Fibroblast of skin of scalp (primary cell): ENCODE measurements at places on chromosomes 16 and 17.

GRCh38 chr16:23290189-23291062 lies 11.7 kb upstream of the SCNN1B start:
- no peak for DNase-seq

GRCh38 chr16:70795296-70795912 lies 5.6 kb downstream of the VAC14 start:
- no peak for DNase-seq

DNA sequence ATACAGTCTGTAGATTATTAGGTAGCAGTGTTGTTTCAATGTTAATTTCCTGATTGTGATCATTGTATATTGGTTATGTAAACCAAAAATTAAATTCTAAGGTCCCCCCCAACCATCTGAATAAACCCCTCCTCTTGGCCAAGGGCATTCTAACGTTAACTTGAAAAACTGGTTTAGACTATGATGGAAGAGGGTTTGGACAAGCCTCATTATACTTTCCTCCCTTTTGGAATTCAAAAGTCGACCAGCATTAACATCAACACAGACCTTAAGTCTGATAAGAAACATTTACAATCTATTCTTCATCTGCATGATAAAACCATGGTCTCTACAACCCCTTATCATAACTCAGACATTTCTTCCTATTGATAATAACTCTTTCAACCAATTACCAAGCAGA lies 20.6 kb upstream of the KIFC3 start:
- no peak for DNase-seq

DNA sequence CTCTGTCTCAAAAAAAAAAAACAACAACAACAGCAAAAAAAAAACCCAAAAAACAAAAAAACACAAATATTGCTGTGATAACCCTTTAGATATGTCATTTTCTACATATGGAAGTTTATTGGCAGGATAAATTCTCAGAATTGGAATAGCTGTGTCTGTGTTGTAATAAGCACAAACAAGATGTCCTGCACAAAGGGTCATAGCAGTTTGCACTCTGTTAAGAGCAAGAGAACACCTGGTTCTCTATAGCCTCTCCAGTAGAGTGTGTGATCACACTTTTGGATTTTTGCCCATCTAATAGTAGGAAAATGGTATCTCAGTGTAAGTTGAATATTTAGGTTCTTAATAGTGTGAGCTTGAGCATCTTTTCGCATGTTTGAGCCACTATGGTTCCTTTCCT lies 60.4 kb downstream of the USP43 start:
- no peak for DNase-seq

DNA sequence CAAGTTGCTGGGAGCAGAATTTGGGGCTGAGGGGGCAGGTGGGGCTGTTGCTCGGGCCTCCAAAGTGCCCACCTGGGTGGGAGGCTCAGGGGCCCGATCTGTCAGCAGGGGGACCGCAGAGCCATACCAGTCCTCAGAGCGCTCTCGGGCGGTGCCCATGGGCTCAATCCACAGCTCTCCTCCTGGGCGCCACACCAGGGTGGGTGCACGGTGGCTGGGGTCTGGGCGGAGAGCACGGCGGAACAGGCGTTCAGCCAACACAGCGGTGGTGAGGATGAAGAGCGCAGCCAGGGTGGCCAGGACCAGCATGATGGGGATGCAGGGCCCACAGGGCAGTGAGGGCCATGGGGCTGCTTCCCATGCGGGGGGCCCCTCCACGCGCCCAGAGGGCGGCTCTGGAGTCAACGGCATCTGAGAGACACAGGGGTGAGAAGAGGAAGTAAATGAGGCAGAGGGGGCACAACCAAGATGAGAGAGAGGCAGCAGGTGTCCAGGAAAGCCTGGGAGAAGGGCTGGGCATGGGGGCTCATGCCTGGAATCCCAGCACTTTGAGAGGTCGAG lies 1.2 kb downstream of the C16orf54 start:
- no peak for DNase-seq

DNA sequence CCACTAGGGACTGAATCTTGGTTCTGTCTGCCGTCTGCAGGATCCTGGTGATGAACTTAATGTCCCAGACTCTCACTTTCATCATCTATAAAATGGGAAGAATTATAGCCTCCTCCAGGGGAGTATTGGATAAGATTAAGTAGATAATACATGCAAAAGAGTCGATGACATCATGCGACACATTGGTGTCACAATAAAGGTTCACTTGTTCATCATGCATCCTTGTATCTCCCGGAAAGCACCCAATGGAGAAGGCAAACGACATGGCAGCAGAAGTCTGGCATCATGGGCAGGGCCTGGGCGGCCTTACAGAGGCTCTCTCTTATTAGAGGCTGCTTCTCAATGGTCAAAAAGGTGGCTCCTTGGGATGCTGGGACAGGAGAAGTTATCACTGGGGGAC lies 35.1 kb upstream of the CD300E start:
- DNase-seq: no peak

DNA sequence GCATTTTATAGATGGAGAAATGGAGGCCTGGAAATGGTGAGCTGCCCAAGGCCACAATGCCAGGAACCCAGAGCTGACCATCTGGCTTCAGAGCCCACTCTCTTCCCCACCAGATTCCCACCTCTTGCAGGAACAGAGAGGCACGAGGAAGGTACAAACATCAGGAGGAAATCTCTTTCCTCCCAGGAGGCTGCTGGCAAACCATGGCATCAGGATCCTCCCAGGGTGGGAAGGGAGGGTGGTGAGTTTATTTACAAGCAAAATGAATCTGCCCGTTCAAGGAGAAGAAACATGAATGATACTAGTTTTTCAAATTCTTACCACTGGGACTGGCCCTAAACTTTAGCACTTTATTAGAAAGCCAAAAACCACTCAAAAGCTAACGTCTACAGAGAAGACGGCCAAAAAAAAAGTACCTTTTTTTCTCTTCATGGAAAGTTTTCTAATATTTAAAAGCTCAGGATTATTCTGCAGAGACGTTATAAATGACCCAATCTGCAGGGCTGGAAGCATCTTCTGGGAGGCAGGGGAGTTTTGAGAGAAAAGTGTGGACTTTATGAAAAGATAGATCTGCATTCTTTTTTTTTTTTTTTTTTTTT lies 79.1 kb downstream of the NXN start:
- DNase-seq: no peak

DNA sequence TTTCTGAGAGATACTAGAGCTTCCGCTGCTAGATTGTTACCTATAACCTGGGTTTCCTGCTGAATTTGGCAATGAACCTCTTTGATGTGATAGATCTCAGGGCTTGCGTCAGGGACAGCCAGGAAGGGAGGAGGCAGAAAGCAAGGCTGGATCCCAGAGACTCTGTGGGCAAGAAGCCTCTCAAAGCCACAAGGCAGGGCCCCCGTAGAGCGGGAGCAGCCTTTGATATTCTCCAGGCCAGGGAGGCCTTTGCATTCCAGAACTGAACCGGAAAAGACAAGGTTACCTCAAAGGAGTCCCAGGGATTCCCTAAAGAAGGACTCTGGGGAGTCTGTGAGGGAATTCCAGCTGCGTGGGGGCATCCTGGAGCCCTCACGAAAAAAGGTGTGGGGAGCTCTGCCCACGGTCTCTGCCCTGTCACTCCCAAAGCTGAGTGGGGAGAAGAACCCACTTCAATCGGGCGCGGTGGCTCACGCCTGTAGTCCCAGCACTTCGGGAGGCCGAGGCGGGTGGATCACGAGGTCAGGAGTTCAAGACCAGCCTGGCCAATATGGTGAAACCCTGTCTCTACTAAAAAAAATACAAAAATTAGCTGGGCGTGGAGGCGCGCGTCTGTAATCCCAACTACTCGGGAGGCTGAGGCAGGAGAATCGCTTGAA lies 14.3 kb upstream of the SCIMP start:
- peak; percentile 9 for DNase-seq

DNA sequence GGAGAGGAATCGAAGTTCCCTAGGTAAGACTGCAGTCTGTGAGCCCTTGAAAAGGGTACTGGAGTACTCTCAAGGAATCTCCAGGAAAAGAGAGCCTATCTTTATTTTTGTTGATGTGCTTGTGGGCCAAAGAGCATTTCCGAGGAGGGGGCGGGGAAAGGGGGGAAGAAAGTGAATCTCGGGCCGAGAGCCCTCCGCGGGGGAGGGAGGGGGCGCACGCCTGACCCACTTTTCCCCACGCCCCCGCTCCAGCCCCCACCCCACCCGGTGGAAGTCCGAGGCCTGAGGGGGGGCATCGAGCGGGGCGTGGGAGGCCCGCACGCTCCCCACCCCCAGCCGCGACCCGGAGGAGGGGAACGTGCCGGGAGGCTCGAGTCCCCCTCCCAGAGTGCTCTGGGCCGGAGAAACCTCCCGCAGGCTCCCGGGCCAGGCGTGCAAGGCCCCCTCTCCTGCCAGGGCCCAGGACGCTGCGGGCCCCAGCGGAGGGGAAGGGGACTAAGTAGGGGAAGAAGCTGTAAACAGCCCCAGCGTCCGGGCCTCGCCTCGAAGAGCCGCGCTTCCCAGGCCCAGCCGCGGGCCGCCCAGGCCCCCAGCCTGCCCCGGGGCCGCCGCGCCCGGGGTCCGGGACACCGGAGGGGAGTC lies 444 bp downstream of the HELZ start:
- DNase-seq: no peak

DNA sequence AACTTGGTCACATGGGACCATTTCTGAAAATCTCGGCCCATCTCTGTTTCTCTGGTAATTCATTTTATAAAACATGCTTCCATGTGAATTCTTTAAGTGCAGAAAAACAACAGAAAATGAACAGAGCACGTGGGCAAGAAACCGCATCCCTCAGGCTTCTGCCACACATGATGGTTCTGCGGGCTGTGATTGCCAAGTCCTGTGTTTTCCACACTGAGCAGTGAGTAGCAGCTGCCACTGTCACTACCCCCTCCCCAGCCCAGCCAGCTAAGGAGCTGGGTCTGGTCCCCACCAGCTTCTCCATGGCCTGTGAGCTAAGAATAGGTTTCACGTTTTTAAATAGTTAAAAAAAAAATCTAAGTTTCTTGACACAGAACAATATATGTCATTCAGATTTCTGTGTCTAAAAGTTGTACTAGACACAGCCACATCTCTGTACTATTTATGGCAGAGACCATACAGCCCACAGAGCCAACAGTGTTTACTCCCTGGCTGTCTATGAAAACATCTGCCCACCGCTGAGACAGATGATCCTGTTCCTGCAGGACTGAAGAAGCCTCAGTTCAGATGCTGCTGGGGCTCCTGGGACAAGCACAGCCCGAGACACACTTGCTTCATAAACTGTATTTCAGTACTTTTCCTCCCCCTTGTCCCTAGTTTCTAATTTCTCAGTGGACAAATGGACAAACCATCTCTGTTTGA lies 41.5 kb downstream of the USP22 start:
- DNase-seq: no peak

GRCh38 chr17:4892499-4893221 lies 6.7 kb upstream of the C17orf107 start:
- DNase-seq: no peak

DNA sequence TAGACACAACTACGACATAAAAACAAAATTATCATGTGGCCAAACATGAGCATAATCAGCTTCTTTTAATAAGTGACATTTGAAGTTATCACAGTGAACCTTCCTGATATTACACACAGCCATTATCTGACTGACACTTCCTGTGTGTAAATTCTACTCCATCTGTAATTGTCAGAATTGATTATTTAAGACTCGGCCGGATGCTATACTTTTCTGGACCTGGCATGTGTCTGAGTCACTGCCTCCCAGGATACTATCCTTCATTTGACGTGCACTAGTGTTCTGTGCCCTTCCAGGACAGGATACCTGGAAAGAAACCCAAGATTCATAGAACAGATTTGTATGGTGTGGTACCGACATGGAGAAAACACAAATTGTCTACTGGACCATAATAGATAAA lies 242.0 kb downstream of the HS3ST3A1 start:
- no peak for DNase-seq

- DNase-seq: no peak
Observed at GRCh38 chr17:69854225-69854780, 220.7 kb upstream of the KCNJ16 start.

DNA sequence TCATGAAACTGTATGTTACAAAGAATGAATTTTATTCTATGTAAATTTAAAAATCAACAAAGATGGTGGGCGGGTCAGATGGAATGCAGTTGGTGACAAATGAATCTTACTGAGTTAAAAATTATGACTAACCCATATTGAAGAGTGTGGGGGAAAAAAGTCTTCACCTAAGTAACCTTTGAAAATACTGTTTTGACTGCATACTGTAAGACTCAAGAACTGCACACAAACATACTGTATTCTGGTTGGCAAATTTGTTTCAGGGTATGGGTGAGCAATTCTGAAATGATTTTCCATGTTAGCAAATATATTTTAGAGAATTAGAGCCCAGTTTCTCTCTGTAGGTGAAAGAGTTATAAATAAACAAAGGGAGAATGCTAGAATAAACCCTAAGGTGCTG lies 153.7 kb upstream of the KCNJ18 start:
- no peak for DNase-seq

DNA sequence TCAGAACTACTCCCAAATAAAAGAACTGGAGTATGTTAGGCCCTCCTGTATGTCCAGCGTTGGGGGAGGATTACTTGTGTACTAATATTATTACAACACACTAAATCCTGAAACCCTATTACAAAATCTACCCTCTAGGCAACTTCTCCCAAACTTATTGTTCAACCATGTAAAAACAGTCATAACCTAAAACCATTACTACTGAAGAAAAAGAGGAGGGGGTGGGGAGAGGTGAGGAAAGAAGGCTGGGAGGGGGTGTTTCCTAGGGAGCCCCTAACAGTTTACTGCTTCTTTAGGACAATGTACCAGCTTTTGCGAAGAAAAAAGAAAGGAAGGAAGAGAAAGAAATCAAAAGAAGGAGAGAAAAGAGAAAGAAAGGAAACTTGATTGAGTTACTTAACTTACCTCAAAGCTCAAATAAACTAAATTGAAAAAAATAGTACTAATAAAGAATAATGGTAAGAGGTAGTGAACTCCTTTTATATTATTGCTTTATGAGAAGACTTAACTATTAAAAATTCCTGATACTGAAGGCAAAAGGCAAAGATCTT lies 2.3 kb downstream of the SALL1 start:
- no peak for DNase-seq

DNA sequence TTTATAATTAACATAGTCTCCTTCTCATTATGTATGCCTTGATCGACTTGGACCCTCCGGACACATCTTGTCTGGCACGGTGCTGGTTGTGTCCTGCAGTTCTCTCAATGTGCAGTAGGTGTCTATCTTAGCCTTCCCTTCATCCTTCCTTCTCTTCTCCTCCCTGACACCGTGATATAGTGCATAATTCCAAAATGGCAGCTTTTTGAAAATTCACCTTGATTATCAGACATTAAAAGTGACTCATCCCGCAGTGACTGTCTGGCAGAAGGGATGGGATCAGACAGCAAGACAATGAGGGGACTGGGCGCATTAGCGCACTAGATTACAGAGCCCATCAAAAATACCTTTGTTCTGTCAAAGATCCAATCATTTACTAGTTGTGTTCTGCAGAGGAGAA lies 70.0 kb upstream of the PMFBP1 start:
- peak; percentile 69 for DNase-seq
